Vagina (tissue), 2 donors: ENCODE measurements at places on chromosomes 4 and X. TPM values are rescaled to one million over a fixed set of nuclear protein-coding genes. Genes with fewer than 3 reads are reported as not detected.

The ADH1A gene
- not detected for total RNA-seq

The CYSLTR1 gene
- total RNA-seq, result 0.98 TPM

The HSPA4L gene
- total RNA-seq, result 14.2 TPM

The MAGEA2B gene
- not detected for total RNA-seq

DNA sequence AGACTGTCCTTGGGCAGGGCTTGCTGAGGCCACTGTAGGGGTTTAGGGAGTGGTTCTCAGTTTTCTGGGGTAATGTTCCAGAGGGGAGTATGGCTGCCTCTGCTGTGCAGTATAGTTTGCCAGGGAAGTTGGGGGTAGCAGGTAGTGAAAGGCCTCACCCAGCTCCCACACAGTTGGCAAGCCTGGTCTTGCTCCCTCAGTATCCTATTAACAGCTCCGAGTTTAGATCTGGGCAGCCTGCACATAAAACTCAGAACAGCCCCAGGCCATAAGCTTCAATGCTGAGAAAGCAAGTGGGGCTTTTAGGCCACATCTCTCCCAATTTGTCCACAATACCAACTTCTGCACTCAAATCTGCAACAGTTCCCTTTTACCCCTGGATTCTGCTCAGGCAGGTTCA lies 205.2 kb downstream of the GALNTL6 start:
- DNase-seq, result no peak

DNA sequence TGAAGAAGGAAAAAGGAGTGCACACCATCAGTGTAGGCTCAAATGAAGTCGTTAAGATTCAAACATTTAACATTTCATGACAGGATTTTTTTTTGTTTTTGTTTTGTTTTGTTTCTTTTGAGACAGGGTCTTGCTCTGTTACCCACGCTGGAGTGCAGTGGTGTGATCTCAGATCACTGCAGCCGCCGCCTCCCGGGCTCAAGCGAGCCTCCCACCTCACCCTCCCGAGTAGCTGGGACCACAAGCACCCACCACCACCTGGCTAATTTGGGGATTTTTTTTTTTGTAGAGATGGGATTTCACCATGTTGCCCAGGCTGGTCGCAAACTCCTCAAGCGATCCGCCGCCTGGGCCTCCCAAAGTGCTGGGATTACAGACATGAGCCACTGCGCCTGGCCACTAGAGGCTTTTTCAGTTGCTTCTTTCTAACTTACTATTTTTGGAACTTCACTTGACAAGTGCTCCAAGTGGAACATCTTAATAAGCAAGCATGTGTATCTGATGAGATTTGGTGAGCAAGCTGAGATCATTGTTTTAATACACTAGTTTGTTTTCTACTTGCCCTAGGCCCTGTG lies 78.9 kb upstream of the CNKSR2 start:
- DNase-seq, result no peak

GRCh38 chrX:154991039-154991438 lies 31.5 kb downstream of the F8 start:
- DNase-seq, result no peak

GRCh38 chr4:165489786-165490185 lies 111.0 kb downstream of the CPE start:
- DNase-seq, result no peak

GRCh38 chr4:140851804-140852203 lies 95.6 kb upstream of the TBC1D9 start:
- DNase-seq, result no peak

GRCh38 chr4:185640811-185641675 lies 105.7 kb upstream of the PDLIM3 start:
- DNase-seq, result no peak

DNA sequence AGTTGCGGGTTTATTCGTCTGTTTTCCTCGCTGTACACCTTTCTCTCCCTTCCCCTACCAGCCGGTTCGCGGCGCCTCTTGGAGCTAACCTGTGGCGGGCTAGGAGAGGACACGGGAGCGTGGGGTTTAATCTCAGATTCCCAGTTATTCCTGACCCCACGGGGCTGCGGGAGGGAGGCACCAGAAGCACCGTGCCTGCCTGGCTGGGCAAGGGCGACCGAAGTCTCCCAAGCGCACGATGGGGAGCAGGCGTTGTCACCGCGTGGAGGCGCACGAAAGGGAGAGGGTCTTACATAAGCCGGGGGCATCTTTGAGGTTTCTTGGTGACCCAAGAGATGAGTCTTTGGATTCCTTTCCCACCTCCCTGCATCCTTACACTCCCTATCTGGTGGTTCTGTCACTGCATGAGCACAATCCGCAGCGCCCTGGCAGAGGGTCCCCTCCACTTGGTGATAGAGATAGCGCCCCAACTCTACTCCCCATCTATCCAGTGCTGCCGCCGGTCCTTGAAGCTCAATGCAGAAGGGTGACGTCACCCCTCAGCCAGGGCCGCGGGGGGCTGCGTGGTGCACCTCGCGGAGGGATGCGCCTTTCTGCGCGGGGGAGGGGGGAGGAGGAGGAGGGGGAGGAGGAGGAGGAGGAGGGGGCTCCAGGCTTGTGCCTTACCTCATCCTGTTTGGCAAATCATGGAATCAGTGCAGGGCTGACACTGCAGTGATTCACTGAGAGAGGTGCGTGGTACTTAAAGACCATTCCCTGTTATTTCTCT lies 793 bp downstream of the TSPAN7 start:
- DNase-seq, result no peak

- DNase-seq, result no peak
Measured at GRCh38 chr4:62898115-62898514, 1511.1 kb downstream of the TECRL start.
